LHCN-M2 (cell line): ENCODE measurements at places on chromosomes 6 and 20. TPM values are rescaled to one million over a fixed set of nuclear protein-coding genes. Genes with fewer than 3 reads are reported as not detected.
A peak's percentile ranks its signal among the peaks of the same experiment; 100 is the strongest.

GRCh38 chr6:140806431-140806830, 1326.3 kb upstream of the GJE1 start:
- no peak for DNase-seq

DNA sequence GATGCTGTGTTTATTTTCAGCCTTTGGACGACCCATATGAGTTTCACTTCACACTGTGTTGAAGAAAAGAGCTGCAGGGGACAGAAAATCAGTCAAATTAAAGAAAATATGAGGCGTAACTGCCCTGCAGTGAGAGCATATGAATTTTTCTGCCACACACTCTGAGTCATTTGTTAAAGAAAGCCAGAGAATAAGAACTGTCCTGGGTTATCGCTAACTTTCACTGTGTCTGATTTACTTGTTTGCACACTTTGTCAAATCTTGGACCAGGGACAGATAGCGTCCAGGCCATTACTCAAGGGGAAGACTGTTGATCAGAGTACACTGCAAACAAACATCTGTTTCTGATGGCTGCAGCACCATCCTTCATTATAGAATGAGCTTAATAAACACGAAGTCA, 126.8 kb upstream of the AGPAT4 start:
- DNase-seq: no peak

- DNase-seq: peak; percentile 61
Observed at GRCh38 chr6:147508042-147508865, at the start of gene SAMD5. Gene SAMD5 (plus strand): TSS chr6:147508690. CDS start chr6:147508929, 239 bp downstream.

The CCM2L gene
- total RNA-seq: not detected in 2 replicates

The PAK5 gene
- total RNA-seq: not detected in 2 replicates

- DNase-seq: no peak
Observed at GRCh38 chr6:159766906-159767305, 5.1 kb downstream of the ACAT2 start.

DNA sequence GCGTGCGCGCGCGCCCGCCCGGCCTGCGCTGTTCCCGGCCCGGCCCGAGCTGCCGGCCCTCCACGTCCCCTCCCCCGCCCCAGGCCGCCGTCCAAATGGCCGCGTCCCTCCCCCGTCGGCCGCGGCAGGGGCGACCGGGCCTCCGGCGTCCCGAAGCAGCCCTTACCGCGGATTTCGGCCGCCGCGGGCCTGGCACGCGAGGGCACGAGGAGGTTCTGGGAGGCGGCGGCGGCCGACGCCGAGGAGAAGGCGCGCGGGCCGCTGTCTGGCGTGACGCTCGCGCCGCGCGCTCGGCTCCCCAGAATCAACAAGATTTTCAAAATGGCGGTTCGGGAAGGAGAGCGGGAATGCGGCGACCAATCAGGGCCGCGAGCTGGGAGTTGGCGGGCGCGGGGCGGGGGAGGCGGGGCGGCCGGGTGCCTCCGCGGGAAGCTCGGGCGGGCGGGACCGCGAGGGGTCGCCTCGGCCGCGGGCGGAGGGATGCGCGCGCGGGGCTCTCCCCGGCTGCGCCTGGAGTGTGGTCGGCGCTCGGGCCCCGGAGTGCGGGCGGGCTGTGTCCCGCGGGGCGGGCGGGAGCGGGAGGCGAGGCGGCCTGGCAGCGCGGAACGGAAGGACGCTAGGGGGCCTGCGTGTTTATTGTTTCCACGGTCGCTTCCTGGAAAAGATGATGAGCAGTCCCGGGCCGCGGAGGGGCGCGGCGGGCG, at the start of gene DEK:
Gene DEK, minus strand, starts transcription at position 312 of the 704 bp plus-strand sequence. CDS start 543 bp downstream, outside the sequence.
- DNase-seq: peak; percentile 83

The ZBP1 gene
- total RNA-seq: not detected in 2 replicates
